ELR (cell line): ENCODE measurements at places on chromosomes 12 and 14.

DNA sequence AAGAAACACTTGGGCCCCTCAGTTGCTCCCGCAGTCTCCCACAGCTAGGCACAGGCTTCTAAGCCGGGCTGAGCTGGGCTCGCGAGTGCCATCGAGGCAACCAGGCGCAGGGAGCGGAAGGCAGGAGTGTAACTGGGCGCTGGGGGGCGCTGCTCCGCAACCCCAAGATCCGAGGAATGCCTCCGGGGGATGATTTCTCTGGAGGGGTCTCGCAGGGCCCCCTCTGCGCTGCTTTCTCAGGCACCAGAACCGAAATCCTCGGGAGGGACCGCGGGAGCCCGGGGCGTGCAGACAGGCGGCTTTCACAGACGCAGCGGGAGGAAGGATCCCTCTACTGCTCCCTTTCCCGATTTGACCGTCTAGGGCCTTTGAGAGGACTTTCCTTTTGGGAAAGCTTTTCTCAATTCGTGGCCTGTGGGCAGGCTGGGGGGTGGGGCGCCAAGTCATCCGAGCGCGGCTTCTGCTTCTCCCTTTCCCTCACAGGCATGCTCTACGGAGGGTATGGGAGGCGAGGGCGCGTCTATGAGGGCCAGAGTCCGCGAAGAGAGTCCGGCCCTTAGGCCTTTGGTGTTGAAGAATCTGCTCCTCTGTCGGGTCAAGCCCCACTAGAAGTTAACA, 4.3 kb upstream of the NKX2-1 start:
- no peak for DNase-seq

- peak; percentile 84 for DNase-seq
Measured at GRCh38 chr14:35878272-35879150, 52.4 kb downstream of the BRMS1L start.

DNA sequence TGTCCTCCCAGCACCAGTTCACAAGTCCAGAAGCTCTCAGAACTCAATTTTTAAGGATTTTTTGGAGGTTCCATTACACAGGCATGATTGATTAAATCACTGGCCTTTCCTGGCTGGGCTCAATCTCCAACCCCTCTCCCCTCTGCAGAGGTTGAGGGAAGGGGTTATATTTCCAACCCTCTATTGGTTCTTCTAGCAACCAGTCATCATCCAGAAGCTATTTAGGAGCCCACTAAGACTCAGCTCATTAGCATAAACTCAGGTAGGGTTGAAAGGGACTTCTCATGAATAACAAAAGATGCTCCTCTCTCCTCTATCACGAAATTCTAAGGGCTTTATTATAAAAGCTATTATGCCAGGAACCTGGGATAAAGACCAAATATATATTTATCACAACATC, 41.5 kb downstream of the SPPL3 start:
- no peak for DNase-seq

GRCh38 chr12:1536817-1537216, 57.6 kb downstream of the FBXL14 start:
- DNase-seq: no peak

- peak; percentile 62 for DNase-seq
Measured at GRCh38 chr14:52926953-52927352, 23.9 kb downstream of the FERMT2 start.

GRCh38 chr12:12528361-12529270, 34.0 kb downstream of the DUSP16 start:
- DNase-seq: no peak

DNA sequence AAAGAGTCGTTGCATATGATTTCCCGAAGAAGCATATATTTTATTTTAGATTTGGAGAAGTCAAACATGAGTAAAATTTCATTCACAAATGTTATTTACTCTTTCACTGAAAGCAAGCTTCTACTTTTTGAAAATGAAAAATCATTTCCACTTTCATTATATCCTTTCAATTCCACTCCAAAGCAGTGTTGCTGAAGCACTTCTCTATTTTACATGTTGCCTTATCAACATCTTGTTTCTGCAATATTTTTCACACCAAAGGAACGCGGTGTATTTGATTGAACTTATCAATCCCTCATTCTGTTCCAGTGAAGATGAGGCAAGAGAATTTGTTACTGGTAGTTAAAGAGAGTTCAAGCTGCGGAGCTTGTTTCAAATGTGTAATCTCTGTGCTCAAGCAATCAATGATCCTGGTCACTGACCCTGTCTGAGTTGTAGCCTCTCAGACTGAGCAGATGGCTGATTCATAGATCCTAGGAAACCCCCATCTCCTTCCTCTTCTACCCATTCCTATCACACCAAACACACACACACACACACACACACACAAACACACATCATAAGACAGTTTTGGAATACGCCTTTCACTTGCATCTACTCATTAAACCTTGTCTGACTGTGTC, 236.2 kb upstream of the FLRT2 start:
- DNase-seq: no peak

- no peak for DNase-seq
Measured at GRCh38 chr14:86954623-86955022, 1038.4 kb downstream of the GALC start.

GRCh38 chr14:21534576-21534975, 8.4 kb upstream of the SALL2 start:
- DNase-seq: no peak
